ENCODE measurements at places on chromosomes 6 and 20. TPM values are rescaled to one million over a fixed set of nuclear protein-coding genes. Genes with fewer than 3 reads are reported as not detected.
A peak's percentile ranks its signal among the peaks of the same experiment; 100 is the strongest.

OR2J3 gene
- not detected for total RNA-seq

GRCh38 chr6:1315560-1316386 is 3.9 kb downstream of the FOXQ1 start:
- no peak overlapping the region for H3K27ac ChIP-seq
- H3K36me3 ChIP-seq = no peaks in the 10 kb centered on the region
- H3K4me3 ChIP-seq = peak overlapping the region; percentile 34
- DNase-seq = no peak

DNA sequence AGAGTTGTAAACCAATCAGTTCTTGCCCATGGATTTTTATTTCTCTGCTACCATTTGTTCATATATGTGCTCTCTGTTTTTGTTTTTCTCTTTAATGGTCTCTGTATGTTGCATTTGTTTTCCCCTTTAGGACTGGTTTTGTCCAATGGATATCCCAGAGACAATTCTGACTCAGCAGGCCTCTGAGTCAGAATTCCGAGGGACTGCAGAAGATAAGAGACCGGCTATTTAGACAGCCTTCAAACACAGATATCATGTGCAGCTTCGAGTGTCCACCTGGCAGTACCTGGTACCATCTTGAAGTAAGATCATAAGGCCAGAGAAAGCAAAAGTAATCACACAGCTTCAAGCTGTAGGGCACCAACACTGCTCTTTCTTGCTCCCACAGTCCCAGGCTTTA is 125.5 kb downstream of the ELOVL4 start:
- H3K36me3 ChIP-seq = no peaks in the 10 kb centered on the region
- no peaks in the 10 kb centered on the region for H3K4me1 ChIP-seq
- no peak overlapping the region for H3K4me3 ChIP-seq
- DNase-seq = no peak
- no peaks in the 10 kb centered on the region for H3K27me3 ChIP-seq

DNA sequence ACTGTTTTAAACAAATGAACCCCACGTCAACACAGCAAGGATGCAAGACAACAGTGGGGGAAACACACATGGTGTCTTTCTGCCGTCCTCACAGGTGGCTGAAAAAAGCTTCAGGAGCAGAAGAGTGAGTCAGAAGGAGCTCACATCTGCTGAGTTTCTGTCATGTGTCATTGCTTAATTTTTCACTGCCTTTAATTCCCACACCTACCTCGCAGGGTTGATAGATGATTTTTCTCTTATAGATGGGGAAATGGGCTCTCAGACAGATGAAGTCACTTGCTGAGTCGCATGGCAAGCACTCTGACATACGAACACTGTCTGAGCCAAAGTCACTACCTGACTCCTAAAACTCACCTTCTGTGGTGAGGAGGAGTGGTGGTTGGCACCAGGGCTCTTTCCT is 28.3 kb upstream of the CARMIL1 start:
- no peak for DNase-seq
- no peaks in the 10 kb centered on the region for H3K27me3 ChIP-seq
- no peaks in the 10 kb centered on the region for H3K4me1 ChIP-seq
- H3K4me3 ChIP-seq = no peak overlapping the region
- H3K27ac ChIP-seq = no peak overlapping the region
- H3K36me3 ChIP-seq = no peaks in the 10 kb centered on the region

PMEPA1 gene
- total RNA-seq = 6.0 TPM

TNF gene
- 21.9 TPM for total RNA-seq

GRCh38 chr20:47466704-47467459 is 34.8 kb upstream of the NCOA3 start:
- no peak for DNase-seq
- H3K4me1 ChIP-seq = no peaks in the 10 kb centered on the region
- H3K4me3 ChIP-seq = no peak overlapping the region
- H3K36me3 ChIP-seq = no peaks in the 10 kb centered on the region
- no peak overlapping the region for H3K27ac ChIP-seq
- no peaks in the 10 kb centered on the region for H3K27me3 ChIP-seq

- no peak overlapping the region for H3K27ac ChIP-seq
- no peak for DNase-seq
- no peaks in the 10 kb centered on the region for H3K4me1 ChIP-seq
- no peaks in the 10 kb centered on the region for H3K36me3 ChIP-seq
- H3K27me3 ChIP-seq = no peaks in the 10 kb centered on the region
Measured at GRCh38 chr6:54646069-54646950, 200.3 kb upstream of the FAM83B start.

GRM1 gene
- total RNA-seq = not detected

PNPLA1 gene
- not detected for total RNA-seq

- H3K4me3 ChIP-seq = peak overlapping the region; percentile 11
- peaks cover 9% of the 10 kb centered on the region for H3K27me3 ChIP-seq
- H3K4me1 ChIP-seq = peaks cover 15% of the 10 kb centered on the region
- DNase-seq = no peak
Measured at GRCh38 chr20:53322651-53323050, 271.0 kb downstream of the ZNF217 start.

DNA sequence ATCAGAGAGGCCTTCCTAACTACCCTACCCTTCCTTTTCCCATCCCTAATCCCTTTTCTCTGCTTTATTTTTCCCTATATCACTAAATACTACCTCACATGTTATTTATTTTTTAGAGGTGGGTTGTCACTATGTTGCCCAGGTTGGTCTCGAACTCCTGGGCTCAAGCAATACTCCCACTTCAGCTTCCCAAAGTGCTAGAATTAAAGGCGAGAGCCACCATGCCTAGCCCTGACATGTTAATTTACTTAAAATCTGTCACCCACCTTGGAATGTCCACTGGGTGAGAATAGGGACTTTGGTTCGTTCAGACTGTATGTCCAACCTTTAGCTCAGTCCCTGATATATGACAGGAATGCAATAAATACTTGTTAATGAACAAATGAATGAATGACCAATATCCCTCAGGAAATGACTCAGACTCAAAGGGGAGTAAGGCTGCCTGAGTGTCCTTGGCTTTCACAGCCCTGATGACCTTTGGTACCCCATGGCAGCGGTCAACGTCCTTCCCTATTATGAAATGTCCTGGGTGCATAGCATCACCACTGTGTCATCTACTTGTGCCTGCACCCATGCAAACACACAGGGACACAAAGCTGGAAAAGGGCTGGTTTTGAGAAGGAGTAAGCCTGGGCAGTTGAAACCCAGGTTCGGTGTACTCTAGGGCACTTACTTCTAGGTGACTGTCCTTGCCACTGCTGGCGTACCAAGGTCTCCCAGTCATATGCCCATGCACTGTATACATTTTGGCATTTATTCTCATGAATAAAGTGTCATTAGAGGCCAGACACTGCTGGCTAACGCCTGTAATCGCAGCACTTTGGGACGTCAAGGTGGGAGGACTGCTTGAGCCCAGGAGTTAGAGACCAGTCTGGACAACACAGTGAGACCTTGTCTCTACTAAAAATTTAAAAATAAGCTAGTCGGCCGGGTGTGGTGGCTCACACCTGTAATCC is 26.5 kb downstream of the BCL2L1 start:
- H3K4me1 ChIP-seq = peaks cover 12% of the 10 kb centered on the region
- peaks cover 22% of the 10 kb centered on the region for H3K36me3 ChIP-seq
- no peak for DNase-seq
- no peak overlapping the region for H3K27ac ChIP-seq
- H3K27me3 ChIP-seq = no peaks in the 10 kb centered on the region
